ENCODE measurements at places on chromosomes 2 and 18.

DNA sequence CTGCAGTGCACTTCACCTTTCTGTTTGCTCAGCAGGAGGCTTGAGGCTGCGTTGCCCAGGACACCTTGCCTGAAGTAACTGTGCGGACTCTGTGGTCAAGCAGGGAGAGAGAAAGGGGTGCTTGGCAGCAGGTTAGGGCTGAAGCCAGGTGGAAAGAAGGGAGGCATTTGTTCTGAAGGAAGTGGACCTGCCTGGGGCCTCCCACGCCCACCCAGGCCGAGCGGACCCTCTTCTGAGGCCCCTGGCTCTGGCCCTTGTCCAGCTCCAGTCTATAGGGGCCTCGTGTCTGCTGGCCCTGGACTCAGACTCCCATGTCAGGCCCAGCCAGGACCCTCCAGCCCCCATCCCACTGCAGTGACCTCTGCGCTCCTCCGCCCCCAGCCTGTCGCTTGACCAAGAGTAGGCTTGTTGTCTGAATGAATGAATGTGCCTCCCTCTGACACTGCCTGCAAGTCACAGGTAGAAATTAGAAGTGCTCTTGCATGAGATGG lies 2.5 kb downstream of the SNED1 start:
- DNase-seq, result no peak

DNA sequence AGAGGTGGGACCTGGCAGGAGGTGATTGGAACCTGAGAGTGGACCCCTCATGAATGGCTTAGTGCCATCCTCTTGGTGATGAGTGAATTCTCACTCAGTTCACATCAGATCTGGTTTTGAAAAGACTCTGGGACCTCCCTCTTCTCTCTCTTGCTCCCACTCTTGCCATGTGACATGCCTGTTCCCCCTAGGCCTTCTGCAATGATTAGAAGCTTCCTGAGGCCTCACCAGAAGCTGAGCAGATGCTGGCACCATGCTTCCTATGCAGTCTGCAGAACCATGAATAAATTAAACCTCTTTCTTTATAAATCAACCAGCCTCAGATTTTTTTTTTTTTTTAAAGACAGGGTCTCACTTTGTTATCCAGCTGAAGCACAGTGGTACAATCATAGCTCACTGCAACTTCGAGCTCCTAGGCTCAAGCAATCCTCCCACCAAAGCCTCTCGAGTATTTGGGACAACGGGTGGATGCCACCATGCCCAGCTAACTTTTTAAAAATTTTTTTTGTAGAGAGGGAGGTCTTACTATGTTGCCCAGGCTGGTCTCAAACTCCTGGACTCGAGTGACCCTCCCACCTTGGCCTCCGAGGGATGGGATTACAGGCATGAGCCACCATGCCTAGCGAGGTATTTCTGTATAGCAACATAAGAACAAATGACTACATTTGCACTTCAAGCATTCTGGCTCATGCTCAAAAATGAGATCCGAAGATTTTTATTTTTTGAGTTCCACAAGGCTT lies 2.0 kb upstream of the ZFAND2B start:
- no peak for DNase-seq

DNA sequence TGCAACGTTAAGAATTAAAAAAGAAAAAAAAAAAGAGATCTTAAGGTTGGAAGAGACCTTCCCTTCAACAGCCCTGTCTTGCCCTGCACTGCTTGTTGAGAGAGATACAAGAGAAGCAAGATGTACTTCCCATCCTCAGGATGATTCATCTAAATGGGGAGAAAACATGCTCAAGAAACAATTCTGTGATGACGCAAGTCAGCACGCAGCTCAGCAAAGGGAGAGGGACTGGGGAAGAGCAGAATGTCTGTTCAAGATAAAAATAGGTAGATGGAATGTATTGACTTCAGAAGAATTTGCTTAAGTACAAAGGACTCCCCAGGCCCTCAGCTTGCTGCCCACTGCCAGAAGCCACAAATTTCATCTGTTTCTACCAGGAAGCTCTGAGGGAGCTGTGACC lies 198.2 kb upstream of the SPRED2 start:
- DNase-seq, result no peak

- no peak for DNase-seq
These were observed 218.0 kb upstream of the OSR1 start for GRCh38 chr2:19576411-19576810.

GRCh38 chr2:197281421-197281820 lies 29.2 kb downstream of the ANKRD44 start:
- DNase-seq, result no peak

GRCh38 chr18:12238826-12239225 lies 15.3 kb upstream of the CIDEA start:
- no peak for DNase-seq
